ENCODE measurements at places on chromosomes 7 and 10.

- no peak for DNase-seq
Observed at GRCh38 chr7:137953665-137954470, 48.0 kb downstream of the CREB3L2 start.

DNA sequence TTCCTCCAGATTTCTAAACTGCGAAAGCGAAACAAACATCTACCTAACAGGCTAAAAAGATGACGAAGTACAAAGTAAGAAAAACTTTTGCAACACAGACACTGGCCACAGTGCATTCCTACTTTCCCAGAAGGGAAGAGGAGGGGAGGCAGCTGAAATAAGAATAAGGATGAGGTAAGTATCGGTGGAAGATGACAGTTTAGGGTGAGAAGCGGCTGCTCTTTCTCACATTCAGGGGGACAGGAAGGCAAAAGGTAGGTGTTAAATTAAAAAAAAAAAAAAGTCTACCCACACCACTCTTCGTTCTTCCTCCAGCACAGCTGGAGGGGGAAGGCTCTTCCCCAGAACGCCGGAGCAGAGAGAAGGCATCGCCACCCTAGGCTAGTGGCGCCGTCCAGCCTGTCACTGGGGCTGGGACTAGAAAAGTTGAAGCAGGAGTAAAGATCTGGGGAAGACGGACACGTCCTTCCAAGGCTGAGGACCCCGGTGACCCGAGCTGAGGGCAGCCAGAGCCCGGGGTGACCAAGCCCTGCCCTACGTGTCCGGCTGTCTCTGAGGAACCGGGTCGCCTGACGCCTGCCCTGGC, 846 bp downstream of the DNAJC1 start:
- DNase-seq = no peak

DNA sequence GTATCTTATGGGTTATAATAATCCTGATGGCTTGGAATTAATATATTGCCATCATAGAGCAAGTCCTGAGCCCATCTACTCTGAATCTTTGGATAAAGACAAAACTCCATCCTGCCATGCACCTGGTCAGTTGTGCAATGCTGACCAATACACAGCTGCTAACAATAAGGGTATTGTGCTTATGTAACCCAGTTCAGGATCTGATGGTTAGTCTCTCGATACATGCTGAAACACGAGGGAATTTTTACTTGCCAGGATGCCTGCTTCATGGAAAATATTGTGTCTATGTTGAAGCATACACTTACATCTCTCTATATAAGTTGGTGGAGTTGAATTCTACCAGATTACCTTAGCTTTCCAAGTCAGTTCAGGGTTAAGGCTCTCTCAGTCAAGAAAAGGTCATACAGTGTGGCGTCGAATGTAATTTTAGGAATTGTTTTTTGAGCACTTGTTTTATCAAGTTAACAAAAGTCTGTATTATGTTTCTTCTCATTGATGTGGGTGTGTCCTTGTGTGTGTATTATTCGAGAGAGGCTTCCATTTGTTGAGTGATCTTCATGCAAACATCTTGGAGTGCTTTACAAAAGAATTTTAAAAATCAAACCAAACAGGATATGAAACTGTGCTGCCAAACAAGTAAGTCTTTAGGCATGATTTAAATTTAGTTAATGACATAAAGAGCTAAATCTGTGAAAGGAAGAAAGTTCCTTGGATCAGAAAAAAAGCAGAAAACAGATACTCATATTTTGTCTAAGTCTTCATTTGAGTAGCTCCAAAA, 449.1 kb downstream of the SUGCT start:
- DNase-seq = no peak

GRCh38 chr7:155164316-155164715, 94.2 kb downstream of the HTR5A start:
- no peak for DNase-seq

GRCh38 chr7:47233996-47234395, 347.9 kb downstream of the TNS3 start:
- no peak for DNase-seq

GRCh38 chr10:80646366-80646765, 108.7 kb downstream of the SH2D4B start:
- DNase-seq = no peak

DNA sequence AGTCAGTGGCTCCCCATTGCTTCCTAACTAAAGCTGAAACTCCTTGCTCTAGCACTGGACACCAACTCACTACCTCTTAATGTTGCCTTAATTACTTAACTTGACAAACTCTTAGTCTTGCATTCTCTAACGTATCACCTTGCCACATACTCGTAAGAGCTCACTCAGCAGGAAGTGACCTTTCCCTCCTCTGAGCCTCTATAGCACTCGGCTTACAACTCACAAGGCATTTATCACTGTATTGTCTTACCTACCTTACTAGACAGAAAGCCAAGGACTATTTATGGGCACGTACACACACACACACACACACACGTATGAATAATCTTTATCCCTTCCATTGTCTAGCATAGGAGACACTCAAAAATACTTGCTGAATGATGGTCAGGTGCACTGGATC, 21.2 kb downstream of the CEP41 start:
- DNase-seq = no peak

- no peak for DNase-seq
Observed at GRCh38 chr7:108181073-108181985, 51.2 kb upstream of the LAMB4 start.

GRCh38 chr10:84178160-84178609, 4.6 kb downstream of the GPR15LG start:
- DNase-seq = no peak

DNA sequence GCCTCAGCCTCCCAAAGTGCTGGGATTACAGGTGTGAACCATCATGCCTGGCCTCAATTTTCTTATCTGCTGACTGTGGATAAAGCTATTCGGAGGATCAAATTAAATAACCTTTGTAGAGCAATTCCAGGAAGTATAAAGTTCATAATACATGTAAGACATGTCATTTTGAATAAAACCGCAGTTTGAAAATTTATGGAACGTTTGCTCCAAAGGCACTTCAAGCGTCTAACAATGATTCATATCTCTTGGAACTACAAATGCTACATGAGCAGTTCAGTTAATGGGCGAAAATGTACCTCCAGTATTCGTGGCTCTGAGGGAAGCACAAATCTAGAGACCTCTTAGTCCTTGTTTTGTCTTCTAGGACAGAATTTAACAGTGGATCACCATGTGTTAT, 190.3 kb downstream of the GALNT17 start:
- DNase-seq = no peak

DNA sequence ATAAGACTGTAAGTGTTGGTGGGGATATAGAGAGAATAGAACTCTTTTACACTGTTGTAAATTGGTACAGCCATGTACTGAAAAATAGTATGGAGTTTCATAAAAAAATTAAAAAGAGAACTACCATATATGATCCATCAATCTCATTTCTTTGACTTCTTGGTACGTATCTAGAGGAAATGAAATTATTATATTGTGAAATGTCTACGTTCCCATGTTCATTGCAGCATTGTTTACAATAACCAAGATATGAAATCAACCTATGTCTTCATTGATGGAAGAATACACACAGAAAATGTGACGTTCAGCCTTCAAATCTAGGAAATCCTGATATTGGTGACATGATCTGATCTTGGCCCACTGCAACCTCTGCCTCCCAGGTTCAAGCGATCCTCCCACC, 32.0 kb downstream of the SHOC2 start:
- no peak for DNase-seq

GRCh38 chr10:128047351-128047750, 78.9 kb downstream of the MKI67 start:
- DNase-seq = peak; percentile 81

- no peak for DNase-seq
Observed at GRCh38 chr10:76085002-76085816, 653.8 kb downstream of the LRMDA start.

DNA sequence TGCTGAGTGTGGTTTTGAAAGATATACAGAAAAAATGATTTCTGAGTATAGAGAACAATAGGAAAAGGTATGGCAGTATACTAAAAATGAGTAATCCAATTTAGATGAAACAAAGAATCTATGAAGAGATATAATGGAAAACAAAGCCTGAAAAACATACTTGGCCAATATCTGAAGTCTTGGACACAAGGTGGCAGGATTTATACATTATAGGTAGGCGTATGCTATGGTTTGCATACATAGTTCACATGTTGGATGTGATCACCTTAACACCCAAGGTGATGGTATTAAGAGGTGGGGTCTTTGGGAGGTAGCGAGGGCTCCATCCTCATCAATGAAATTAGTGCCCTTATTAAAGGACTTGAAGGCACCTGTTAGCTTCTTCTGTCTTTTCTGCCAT, 34.5 kb upstream of the BPGM start:
- DNase-seq = no peak

- DNase-seq = no peak
Observed at GRCh38 chr7:70492625-70493024, 639.3 kb upstream of the GALNT17 start.

- no peak for DNase-seq
Observed at GRCh38 chr7:17391366-17391765, 92.9 kb downstream of the AHR start.

DNA sequence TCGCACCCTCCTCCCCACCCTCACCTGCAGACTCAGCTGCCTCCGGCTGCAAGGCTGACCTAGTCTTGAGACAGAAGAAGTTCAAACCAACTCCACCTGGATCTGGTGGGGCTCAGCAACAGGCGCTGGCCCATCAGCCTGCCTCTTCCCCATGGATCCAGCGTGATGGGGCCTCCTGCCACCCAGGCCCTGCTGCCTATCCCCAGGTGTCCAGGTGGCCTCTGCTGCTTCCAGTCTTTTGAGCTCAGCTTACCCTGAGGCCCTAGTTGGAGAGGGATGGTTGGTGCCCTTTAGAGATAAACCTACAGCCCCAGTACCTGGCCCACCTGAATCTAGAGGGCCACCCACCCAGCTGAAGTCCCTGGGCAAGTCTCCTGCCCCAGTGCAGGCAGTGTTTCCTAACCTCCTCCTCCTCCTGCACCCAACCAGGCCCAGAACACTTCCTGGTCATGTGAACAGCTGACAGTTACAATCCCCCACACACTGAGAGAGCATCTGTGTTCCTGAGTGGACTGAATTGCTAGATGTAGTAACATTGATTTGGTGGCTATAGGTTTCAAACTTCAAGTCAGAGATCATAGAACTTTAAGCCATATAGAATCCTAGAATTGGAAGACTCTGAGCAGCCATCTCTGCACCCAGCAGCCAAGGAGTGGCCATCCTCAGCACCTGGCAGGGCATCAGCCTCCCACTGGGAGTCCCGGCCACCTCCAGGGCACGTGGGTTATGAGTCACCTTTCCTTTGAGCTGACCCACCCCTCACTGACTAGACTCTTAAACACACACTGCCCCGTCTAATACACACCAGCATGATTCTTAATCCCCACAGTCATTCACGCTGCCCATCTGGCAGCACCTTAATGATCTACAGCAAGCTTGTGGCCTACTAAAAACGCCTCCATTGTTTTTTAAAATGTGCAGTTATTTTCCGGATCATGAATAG, 51.9 kb downstream of the ALOX5 start:
- no peak for DNase-seq

DNA sequence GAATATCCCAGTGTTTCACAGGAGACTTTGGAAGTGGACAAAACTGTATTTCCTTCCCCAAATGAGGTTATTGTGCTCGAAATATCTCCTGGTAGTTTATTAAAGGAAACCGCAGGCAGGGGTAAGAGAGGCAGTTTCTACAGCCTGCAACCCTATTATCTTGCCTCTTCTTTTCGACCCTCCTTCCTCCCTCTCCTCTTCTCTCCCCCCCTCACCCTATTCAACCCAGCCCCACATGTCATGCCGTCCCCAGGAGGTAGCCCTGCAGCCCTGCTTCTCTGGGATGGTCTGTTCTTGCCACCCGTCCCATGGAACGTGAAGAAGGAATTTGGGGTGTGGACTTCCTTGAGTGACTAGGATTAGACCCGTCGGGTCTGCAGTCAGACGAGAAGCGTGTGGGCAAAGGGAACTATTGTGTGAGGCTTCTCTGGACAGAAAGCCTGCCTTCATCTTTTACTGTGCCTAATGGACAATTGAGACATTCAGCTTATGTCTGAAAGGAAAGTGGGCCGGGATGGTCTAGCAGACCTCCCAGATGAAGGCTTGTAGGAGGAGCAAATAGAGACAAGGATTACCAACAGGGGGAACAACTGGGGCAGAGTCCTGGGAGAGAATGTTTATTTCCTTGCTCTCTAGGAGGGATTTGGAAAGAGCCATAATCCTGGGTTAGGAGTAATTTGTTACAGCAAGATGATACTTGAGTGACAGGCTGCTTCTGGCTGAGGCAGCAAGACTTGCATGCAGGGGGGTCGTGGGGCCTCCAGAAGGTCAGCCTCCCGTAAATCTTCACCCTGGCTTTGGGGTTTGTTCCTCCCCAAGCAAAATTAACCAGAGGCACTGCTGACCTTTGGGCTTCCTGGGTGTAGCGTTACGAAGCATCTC, 77.8 kb downstream of the TCF7L2 start:
- DNase-seq = peak; percentile 73

GRCh38 chr10:113665806-113666354, 2.0 kb upstream of the NRAP start:
- no peak for DNase-seq

GRCh38 chr7:73586911-73587310, 8.5 kb upstream of the TBL2 start:
- no peak for DNase-seq

DNA sequence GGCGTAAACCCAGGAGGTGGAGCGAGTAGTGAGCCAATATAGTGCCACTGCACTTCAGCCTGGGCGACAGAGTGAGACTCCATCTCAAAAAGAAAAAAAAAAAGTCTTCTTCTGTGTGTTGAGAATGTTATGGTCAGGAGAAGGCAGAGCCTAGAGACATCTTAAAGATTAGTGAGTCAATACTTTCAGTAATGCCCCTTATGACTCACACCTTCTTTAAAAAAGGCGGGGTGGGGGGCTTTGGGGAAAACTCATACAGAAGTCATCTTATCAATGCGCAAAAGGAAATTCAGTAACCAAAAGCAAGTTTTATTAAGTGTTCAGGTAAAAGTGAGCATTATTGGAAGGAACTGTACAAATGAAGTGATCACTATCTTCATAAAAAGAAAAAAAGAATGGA, 1369.8 kb upstream of the LRRTM3 start:
- no peak for DNase-seq

- no peak for DNase-seq
Observed at GRCh38 chr10:71753091-71753959, 20.0 kb downstream of the VSIR start.

GRCh38 chr10:78934532-78934898, 134.3 kb upstream of the ZMIZ1 start:
- no peak for DNase-seq

DNA sequence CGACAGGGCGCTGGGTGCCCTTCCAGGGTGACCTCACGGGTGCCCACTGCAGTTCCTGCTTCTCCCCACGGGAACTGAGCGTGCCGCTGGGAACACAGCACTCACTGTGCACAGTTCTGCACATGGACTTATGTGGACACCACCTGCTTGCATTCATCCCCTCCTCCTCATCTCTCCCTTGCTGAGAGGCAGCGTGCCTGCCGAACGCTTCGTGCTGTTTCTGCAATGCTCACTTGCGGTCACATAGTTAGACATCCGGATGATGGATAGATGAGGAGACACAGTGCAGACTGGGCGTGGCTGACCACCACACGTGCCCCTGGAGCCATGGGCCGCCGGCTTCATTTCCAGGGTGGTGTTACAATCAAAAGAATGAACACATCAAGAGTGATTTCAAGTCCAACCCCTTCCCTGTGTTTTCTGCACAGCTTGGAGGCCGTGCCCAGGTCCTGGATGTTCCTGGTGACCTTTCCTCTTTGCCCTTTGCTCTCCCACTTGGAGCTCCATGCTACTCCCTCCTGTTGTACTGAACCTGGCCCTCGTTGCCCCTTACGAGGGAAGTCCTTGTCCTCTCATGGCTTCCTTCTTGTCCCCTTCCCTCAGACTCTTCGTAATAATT, 119.4 kb downstream of the VIPR2 start:
- no peak for DNase-seq

GRCh38 chr10:28280652-28281051, 22.2 kb downstream of the MPP7 start:
- DNase-seq = no peak

All from ecto neural progenitor cell (in vitro differentiated cells).